ENCODE measurements at places on chromosomes 1 and 21.
A peak's percentile ranks its signal among the peaks of the same experiment; 100 is the strongest.

DNA sequence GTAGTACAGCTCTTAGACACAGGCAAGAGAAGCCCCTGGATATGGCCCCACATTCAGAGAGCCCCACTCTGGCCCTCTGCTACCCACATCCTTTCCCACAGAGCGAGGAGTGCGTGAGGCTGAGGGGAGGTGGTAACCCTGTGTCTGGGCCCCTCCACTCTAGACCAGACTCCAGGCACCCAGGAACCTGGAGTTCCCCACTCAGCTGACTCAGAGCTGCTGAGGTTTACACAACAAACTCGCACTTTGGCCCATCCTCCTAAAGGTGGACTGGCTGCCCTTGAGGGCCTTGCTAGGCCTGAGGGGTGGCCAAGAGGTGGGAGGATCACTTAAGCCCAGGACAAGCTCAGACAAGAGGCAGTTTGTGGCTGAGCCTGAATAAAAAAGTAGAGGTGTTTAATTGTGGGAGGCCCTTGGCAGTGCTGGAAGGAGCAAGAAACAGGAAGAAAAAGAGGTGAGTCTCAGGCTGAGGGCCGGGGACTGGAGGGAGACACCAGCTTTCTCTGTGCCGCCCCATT, 10.7 kb downstream of the MR1 start:
- no peak for DNase-seq

- DNase-seq, result no peak
These were observed 22.8 kb upstream of the LAPTM5 start for GRCh38 chr1:30780409-30780808.

DNA sequence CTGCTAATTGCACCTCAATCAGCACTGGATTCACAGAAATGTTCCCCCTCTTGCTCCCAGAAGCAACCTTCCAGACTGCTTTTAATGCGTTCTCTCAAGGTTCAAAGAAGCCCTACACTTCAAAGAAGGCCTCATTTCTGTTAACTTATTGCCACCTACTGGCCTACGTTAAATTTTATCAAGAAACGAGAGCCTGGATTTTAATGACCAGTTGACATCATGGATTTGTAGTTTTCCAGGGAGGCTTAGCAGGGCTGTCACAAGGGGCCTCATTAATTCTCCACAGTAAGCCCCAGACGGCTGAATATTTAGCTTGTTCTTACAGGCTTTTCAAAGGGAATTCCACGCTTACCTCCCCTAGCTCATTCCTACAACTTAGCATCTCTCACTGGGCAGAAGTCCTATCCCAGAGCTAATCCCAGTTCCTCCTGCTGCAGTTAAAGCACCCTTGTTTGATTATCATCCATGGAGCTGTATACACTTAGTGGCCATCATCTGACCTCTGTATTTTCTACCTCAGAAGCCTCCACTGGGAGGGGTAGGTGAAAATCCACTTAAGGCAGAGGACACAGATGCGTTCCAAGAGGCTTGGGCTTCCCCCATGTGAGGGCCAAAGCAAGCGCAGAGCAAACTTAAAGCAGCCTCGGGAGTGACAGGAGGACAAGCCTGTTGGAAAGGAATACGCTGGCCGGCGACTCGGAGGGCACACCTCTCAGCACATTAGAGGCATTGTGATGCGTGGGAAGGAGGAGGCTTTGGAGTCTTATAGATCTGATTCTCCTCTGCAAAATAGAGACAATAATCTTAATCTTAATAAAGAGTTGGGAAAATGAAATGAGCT, 32.2 kb upstream of the CYP4X1 start:
- no peak for DNase-seq

GRCh38 chr1:11053758-11054137, 6.1 kb downstream of the SRM start:
- DNase-seq, result no peak

DNA sequence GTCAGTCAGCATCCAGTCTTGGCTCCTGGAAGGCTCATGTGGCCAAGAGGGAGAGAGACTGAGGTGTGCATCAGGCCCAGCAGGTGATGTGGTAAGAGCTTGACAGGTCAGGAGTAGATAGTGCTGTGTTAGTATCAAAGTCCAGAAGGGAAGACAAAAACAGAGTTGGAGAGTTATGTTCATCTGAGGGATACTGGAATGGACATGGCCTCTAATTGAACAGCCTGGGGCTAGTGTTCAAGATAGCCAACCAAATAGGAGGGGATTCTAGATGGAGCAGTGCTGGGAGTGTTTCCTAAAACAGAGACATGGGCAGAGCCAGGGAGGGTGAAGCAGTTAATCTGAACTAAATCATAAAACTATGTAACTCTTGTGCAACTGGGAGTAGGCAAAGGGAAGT, 120.7 kb upstream of the MARK1 start:
- DNase-seq, result no peak

- no peak for DNase-seq
These were observed 677 bp downstream of the PRKAA2 start for GRCh38 chr1:56645677-56646305.

- DNase-seq, result no peak
These were observed 12.1 kb downstream of the CLCA2 start for GRCh38 chr1:86436041-86436440.

GRCh38 chr1:200363264-200363933, 46.4 kb downstream of the ZNF281 start:
- DNase-seq, result no peak

GRCh38 chr1:50108497-50109059, at the start of gene ELAVL4:
Gene ELAVL4 (plus strand): TSS chr1:50108920. CDS start chr1:50109190, 270 bp downstream.
- no peak for DNase-seq

DNA sequence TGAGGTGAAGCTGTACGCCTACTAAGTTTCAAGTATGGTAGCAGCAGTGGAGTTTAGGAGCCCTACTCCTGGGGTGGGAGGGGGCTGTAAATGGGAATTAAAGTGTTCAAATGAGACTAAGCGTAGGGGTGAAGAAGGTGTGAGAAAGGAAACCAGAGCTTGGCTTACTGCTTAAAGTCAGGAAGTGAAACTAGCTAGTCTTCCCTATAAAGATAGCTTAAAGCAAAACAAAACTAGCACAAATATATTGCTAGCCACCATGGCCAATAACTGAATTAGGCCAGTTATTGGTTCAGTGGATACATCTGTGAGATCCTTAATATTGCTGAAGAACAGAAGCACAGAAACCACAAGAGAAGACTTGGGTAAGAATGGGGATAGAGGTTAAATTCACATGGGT, 492.2 kb upstream of the PKN2 start:
- DNase-seq, result no peak

- no peak for DNase-seq
These were observed 47.4 kb downstream of the PTPRC start for GRCh38 chr1:198686069-198686728.

DNA sequence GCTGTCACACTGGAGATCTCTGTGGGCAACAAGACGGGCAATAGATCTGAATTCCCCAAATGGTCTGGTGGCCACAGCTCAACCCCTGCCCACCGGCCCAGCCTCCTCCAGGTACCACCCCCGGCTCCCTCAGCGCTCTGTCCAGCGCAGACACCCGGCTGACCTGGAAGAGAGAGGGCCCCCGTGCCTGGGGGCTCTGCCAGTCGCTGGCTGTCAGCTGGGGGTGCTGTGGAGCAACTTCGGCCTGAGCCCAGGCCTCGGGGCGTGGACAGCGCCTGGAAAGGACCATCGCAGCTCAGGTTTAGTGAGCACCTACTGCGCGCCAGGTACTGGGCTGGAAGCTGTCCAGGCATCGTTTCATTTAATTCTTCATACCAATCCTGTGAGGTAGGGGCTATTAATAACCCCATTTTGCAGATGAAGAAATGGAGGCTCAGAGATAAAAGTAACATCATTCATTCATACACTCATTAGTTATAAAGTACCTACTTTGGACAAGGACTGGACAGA, 51.0 kb downstream of the AHDC1 start:
- peak; percentile 16 for DNase-seq

DNA sequence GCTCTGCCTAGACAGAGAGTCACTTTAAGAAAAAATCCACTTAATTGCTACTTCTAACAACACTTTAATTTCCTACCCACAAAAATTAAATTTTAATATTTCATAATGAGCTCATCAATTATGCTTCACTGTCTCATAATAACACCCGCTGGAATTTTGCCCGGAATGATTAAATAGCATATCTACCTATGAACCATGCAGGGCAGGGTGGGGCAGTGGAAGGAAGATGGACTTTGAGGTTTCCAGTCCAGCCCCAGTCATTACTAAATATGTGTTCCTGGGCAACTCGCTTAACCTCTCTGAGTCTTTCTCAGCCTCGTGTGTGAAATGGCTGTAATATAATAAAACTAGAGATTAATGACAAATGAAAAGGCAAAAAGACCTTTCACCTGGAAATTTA, 32.8 kb upstream of the SLC45A1 start:
- no peak for DNase-seq

- no peak for DNase-seq
These were observed 30.1 kb upstream of the DPT start for GRCh38 chr1:168759077-168759476.

DNA sequence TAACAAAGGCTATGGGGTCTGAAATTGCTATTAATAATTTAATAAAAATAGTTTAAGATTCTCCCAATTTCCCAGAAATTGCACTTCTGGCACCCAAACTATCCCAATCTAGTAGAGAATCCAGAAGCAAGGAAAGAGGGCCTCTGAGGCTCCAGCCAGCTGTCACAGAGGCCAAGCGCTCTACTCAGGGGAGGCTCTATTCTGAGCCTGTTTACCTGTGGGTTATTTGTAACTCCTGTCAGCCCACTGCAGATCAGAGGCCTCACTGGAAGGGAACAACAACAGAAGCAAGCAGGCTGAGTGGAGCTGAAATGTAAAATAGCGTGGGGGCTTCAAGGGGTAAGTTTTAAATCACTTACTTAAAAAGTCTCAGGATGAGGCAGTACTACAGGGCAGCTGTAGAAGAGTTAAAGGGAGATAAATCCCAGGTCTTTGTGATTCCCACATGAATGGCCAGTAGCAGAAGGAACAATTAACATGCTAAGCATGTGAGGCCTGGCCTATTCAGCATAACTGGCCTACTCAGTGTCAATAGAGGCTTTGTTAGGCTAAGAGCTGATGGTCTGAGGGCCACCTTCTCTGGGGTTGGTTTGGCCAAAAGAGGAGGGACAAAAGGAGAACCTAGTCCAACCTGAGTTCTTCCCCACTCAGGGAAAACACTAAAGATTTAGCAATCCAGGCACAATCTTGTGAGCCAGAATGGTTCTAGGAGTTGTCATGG, 12.8 kb downstream of the ZNF687 start:
- no peak for DNase-seq

GRCh38 chr1:56064705-56065104, 514.7 kb downstream of the PLPP3 start:
- no peak for DNase-seq

DNA sequence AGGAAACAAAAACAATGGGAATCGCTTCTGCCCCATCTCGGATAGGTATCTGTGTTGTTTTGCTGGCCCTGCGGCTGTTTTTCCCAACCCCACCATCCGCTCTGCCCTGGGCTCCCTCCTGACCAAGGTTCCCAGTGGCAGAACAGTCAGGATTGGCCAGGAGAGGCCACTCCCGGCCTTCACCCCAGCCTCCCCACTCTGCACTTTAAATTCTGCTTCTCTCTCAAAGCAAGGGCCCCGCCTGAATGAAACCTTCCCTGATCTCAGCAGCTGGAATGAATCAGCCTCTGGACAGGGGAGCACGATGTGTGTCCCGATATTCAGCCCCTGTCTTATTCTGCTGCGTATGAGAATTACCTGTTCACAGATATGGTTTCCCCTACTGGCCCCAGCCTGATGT, 16.3 kb downstream of the C1orf115 start:
- DNase-seq, result no peak

GRCh38 chr1:201028461-201028889, 5.0 kb upstream of the KIF21B start:
- no peak for DNase-seq

- no peak for DNase-seq
These were observed 48.4 kb downstream of the TRIM11 start for GRCh38 chr1:228358039-228358763.

DNA sequence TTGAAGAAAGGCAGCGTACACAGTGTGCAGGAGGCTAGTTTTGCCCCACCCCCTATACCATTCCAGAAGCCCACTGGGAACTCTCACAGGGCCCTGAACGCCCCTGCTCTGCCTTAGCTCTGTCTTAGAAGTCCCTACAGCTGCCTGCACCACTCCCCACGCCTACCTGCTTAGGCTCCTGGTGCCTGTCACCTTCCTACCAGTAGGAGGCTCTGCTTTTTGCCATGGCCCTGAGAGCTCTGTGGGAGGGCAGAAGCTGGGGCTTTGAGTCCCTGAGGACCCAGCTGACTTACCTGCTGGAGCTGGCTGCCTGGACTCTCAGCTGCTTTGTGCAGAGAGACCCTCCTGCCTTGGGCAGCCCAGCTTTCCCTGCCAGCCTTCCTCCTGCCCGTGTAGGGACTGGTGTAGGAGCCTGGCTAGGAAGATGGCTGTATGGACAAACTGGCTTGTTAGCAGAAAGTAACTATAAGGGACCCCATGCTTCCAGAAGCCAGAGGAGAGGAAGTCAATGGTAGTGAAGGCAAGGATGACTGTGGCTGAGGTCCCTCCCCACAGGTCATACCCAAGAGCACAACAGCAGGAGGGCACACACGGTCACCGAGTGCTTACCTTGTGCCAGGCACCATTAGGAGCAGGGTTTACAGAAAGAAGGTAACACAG, 9.8 kb upstream of the CELSR2 start:
- DNase-seq, result no peak

Measured in left ventricle myocardium inferior (tissue), 1 donor.